ENCODE measurements at places on chromosomes 2 and 18.

DNA sequence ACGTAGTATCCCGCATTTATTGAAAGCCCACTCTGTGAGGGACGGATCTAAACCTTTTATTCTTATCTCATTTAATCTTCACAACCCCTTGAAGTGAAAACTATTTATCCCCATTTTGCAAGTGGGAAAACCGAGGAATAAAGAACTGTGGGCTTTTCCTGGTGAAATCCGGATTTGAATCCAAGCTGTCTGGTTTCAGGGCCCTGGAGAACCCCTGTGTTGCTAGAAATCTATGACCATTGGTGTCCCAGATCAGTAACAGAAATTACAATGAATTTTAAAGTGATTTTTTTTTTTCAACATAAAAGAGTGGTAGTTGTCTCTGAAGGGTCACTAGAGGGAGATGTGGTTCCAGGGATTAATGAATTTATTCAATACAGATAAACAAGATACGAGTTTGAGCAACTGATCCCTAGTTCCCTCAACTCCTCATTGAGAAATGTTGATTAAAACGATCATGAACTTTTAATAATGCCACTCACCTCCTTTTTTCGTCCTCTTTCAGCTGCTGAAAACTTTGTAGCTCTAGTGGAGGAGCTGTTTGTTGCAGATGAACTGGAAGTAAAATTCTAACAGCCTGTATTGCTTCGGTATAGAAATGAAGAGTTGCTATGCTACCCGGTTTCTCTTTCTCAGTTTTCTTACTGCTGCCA, 940 bp downstream of the XRCC5 start:
- H3K36me3 ChIP-seq, result peaks cover 5% of the 10 kb centered on the region
- no peaks in the 10 kb centered on the region for H3K27me3 ChIP-seq
- peaks cover 19% of the 10 kb centered on the region for H3K4me1 ChIP-seq
- no peak for DNase-seq

GRCh38 chr2:232299927-232300674, 78.5 kb upstream of the ALPP start:
- no peak overlapping the region for H3K4me3 ChIP-seq
- H3K36me3 ChIP-seq, result no peaks in the 10 kb centered on the region
- H3K27me3 ChIP-seq, result no peaks in the 10 kb centered on the region
- H3K27ac ChIP-seq, result no peak overlapping the region

GRCh38 chr2:237471438-237472186, 15.4 kb upstream of the MLPH start:
- no peaks in the 10 kb centered on the region for H3K27me3 ChIP-seq
- H3K27ac ChIP-seq, result no peak overlapping the region
- DNase-seq, result no peak
- H3K4me3 ChIP-seq, result no peak overlapping the region
- peaks cover 6% of the 10 kb centered on the region for H3K4me1 ChIP-seq

DNA sequence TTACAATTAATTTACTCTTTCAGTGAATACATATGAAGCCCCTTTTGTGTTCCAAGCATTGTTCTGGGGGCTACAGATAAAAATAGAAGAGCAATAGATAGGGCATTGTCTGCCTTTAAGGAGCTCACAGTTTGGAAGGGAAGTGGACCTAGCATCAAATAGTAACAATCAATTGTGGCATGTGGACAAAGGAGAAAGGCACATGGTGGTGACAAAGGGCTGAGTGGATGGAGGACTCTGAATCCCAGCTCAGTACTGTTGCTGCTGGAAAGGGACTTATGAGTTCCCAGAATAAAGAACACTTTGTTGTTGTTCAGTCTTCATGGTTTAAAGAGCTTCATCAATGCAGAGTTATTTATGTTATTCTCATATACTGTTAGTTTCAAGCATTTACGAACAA, 217.7 kb downstream of the HRH4 start:
- H3K27me3 ChIP-seq, result no peaks in the 10 kb centered on the region
- H3K4me3 ChIP-seq, result no peak overlapping the region
- no peak for DNase-seq
- no peaks in the 10 kb centered on the region for H3K36me3 ChIP-seq
- no peak overlapping the region for H3K27ac ChIP-seq

- H3K4me3 ChIP-seq, result no peak overlapping the region
- no peak overlapping the region for H3K27ac ChIP-seq
- H3K36me3 ChIP-seq, result no peaks in the 10 kb centered on the region
- no peaks in the 10 kb centered on the region for H3K4me1 ChIP-seq
- H3K27me3 ChIP-seq, result no peaks in the 10 kb centered on the region
- DNase-seq, result no peak
These were observed 74.3 kb downstream of the LONRF2 start for GRCh38 chr2:100248044-100248330.

DNA sequence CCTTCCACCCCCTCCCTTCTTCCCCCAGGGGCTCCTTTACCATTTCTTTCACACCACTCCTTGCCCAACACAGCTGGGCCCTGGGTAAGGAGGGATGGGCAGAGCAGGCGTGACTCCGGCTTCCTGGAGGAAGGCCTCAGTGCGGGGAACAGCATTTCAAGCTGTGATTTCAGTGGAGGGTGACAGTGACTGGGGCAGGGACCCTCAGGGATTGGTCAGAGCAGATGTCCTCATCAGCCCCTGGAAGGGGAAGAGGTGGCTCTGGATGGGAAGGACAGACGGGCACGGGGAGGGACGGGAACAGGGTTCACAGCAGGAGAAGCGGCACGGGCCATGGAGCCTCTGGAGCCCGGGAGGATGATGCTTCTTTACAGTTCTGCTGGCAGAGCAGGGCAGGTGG, 130.8 kb upstream of the TWIST2 start:
- H3K27ac ChIP-seq, result no peak overlapping the region
- DNase-seq, result no peak
- H3K4me1 ChIP-seq, result no peaks in the 10 kb centered on the region
- no peaks in the 10 kb centered on the region for H3K36me3 ChIP-seq
- H3K27me3 ChIP-seq, result no peaks in the 10 kb centered on the region

- no peak overlapping the region for H3K4me3 ChIP-seq
- H3K27ac ChIP-seq, result no peak overlapping the region
- H3K27me3 ChIP-seq, result no peaks in the 10 kb centered on the region
- H3K4me1 ChIP-seq, result no peaks in the 10 kb centered on the region
- no peaks in the 10 kb centered on the region for H3K36me3 ChIP-seq
These were observed 54.4 kb downstream of the MTHFD2 start for GRCh38 chr2:74252862-74253261.

DNA sequence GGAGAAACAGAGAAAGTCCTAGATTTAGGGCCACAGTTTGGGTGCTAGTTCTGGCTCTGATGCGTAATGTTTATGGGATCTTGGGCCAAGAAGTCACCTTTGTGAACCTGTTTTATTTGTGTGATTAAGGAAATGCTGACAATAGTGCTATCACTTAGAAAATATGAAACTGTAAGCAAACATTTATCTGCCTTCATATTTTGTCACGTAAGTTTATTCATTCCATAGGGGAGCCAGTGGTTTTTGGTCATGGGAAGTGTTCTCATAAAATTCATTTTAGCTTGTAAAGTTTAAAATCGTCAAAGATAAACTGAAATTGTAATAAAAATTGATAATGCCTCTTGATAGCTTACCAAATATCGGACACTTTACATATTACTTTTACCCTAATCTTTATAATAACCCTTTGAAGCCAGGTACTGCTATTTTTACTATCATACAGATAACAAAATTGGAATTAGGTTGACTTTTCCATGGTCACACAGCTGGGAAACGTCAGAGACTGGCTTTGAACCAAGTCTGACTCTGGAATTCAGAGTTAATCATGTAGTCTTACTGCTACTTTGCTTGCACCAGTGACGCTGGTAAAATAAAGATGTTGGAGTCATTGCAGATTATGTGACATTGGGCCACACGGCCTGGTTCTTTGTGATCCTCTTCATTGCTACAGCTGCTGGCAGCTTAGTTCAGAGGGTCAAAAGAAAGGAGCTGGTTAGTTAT, 99.7 kb downstream of the ICA1L start:
- no peak overlapping the region for H3K4me3 ChIP-seq
- H3K36me3 ChIP-seq, result no peaks in the 10 kb centered on the region
- no peaks in the 10 kb centered on the region for H3K27me3 ChIP-seq

GRCh38 chr18:69400253-69400975, at the start of gene DOK6:
TSS of gene DOK6 (plus strand) at chr18:69400888.
- no peaks in the 10 kb centered on the region for H3K36me3 ChIP-seq
- peak; percentile 59 for DNase-seq
- no peak within 1 kb of the TSS for H3K27ac ChIP-seq
- peak within 1 kb of the TSS; percentile 10 for H3K4me3 ChIP-seq
- peaks cover 4% of the 10 kb centered on the region for H3K4me1 ChIP-seq
